Activated gamma-delta T cell treated with anti-CD3 and anti-CD28 coated beads, Interleukin-2, amount 50 U/mL, for 16 hours (primary cell): ENCODE measurements at places on chromosomes 12 and 14.

DNA sequence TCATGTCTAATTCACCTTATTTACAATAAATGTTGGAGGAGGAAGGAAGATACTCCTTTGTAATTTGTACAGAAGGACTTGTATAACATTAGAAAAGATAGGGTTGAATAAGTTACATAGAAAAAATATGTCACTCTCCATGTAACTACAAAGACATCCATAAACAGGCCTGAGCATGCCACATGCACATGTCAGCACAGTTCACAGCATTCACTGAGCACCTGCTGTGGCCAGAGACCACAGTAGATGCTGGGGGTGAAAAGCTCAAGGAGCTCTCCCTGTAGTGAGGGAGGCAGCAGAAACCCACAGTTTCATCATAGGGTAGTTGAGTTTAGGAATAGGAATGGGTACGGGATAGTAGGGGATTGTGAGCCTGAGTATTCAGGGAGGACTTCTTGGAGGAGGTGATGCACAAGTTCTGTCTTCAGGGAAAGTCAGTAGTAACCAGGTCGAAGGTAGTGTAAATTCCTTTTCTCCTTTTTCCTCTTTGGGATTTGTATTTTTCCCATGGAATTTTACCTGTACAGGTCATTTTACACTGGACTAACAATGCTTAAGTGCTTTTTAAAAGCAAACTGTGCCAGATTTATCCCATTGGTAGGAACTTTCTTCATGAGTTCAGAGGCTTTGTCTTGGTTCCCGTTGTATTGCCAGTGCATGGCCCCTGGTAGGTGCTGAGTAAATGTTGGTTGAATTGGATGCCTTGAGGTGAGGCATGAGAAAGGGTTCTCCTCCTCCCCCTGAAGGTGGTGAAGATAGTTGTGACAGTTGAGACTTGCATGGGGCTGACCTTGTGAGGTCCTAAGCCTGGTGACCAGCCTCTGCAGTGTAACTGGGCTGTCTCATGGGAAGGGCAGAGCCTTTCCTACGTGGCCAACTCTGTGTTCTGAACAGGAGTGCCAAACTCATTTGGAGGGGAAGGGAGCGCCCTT, 20.2 kb downstream of the PRKCH start:
- no peak for DNase-seq

GRCh38 chr12:117100251-117100650, 1.0 kb upstream of the TESC start:
- DNase-seq = no peak

DNA sequence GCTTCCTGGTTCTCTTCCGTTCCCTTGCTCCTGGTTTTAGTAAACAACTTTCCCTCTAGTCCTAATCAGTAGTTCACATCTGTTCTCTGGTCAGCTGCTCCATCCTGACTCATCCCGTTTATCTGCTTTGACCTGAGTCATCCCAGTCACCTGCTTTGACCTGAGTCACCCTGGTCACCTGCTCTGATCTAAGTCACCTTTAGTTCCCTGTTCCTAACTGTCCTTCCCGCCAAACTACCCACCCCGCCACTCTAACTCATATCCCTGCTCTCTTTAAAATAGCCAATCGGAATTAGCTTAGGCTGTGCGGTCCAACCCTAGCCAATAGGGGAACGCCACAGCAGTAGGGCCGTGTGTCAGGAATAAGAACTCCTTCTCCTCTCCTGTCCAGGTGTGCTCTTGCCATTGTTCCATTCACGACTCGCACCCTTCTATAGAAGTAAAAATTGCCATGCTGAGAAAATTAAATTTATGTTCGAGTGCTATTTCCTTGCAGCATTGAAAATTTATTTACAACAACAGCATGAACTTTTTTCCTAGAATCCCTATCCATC, 3.1 kb upstream of the ANKRD33 start:
- DNase-seq = no peak

- DNase-seq = peak; percentile 60
These were observed 49.0 kb downstream of the KCTD10 start for GRCh38 chr12:109428037-109428629.

DNA sequence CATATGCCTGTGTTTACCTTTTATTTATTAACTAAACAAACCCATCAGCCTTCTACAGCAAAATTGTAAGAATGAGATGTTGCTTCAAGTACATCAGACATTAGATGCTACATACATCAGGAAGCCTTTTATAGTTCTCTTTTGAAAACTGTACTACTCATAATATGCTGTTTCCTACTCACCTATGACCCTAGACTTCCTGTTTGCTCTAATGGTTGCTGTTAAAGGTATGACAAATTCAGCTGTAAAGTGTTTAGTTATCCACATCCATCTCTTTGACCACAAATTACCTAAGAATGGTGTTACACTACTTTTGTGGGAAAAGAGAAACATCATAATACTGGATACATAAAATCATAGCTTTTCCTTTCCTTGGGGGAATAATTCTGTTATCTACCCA, 220.0 kb downstream of the RAD51B start:
- DNase-seq = no peak

DNA sequence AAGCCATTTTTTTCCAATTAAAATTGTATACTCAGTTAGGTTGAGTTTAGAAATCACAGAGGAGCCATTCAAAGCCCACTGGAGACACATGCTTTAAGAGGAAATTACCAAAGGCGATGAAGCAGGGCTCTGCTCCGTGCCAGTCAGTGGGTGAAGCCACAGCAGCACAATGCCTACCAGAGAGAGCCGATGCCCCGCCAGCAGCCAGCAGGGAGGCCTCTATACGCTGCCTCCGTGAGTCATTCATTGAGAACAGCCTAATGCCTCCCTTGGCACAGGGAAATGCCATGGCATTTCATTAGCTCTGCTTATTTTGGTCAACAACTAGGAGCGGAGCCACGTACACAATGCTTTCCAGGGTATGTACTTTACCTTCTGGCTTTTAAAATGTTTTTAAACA, 197.8 kb upstream of the FRMD6 start:
- DNase-seq = no peak

DNA sequence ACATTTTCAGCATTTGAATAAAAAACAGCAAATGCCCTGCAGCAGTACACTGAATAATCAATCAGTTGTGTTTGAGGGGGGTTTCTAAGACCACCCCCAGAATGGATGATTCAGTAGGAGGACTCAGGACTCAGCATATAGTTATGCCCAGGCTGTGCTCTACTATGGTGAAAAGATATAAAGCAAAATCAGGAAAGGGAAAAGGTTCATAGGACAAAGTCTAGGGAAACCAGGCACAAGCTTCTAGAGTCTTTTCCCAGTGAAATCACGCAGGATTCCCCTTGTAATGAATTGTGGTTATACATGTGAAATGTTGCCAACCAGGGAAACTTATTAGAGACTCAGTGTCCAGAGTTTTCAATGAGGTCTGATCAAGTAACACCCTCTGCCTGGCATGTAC, 25.0 kb upstream of the SLC17A8 start:
- no peak for DNase-seq

DNA sequence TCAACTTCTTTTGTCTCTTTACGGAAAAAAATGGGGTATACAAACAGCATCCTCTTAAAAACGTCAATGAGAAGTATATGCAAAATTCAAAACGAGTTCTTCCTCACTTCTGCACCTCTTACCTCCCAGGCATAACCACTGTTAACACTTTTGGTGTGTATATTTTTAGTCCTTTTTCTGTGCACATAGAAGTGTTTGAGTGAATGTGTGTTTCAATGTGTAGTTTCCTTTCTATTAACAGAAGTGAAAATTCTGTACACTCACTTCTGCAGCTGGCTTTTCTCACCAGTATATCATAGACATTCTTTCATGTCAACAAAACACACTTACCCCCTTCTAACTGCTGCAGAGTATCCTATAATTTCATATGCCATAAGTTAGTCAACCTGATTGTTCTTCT, 5.4 kb downstream of the UBR7 start:
- DNase-seq = no peak

DNA sequence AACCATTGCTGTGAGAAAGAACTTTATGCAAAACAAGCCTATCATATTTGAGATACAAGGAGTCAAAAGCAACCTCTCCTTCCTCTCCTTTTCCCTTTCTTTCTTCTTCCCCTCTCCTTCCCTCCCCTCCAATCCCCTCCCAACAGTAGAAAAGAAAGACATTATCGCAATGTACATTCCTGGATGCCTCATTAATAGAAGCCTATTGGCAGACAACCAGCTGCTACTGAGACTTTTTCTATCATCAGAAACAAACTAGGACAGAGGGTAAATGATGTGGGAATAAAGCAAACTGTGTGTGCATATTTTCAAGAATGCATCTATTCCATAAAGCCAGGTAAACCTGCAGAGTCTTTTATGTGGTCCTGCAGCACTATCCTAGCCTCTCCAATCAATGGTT, 237.2 kb downstream of the ITPR2 start:
- DNase-seq = no peak

DNA sequence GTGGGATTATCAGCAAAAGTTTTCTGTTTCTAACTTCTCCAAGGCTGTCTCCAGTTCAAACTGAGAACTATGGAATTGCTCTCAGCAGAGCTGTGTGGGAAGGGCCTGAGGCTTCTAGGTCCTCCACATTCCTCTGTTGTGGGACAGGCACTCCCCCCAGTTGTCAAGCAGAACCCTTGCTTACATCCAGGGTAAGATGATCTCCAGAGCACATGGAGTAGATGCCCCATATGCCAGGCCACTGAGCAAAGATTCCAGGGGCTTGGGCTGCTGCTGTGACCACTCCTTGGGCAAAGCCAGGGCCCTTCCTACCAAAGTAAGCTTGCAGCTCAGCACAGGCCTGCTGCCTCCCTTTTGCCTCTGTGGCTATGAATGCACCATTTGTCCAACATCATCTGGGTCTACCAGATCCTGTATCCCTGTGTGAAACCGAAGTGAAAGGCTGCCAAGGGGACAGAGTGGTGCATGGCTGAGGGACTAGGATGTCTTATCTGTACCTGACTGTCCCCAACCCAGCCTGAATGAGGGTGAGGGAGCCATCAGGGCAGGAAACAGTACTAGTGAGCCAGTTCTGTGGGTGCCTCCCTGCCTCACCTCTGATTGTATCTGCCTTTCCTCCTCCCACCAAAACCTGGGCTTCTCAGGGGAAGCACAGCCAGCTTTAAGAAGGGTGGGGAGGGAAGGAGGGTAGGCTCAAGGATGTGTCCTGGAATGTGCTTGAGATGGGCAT, 13.1 kb upstream of the ESPL1 start:
- no peak for DNase-seq

GRCh38 chr14:34582117-34582680, 42.7 kb upstream of the EAPP start:
- no peak for DNase-seq

- no peak for DNase-seq
These were observed 717 bp downstream of the PPHLN1 start for GRCh38 chr12:42326541-42327226.

DNA sequence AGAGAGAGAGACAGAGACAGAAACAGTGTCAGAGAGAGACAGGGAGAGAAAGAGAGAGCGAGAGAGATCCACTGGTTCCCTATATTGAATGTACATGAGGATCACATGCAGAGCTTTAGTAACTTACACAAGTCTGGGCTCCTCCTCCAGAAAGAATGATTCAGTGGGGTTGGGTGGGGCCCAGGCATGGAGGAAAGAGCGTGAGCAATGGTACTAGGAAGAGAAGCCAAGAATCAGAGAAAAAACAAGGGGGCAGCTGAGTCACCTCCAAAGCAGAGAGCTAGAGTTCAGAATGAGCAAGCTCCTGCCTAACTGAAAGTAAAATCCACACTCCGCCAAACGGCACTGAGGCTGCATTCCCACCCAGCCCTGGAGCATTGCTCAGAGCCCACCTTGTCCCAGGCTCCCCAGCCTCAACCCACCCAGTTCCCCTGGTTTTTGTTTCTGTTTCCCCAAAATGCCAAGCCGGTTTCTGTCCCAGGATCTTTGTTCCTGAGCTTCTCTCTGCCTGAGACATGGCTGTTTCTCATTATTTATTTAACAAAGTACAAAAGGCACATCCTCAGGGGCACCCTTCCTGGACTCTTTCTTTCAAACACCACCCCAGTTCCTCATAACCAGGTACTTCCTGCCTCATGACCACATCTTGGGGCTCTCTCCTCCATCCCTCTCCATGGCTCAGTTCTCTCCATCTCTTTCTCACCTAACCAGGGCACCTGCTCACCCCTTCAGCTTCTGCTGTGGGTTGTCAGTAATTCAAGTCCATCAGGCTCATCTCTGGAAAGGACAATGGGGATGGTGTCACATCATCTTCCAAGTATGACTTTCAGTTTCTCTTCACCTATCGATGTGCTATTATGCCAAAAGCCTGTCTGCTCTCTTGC, 670.3 kb upstream of the TBX3 start:
- no peak for DNase-seq

DNA sequence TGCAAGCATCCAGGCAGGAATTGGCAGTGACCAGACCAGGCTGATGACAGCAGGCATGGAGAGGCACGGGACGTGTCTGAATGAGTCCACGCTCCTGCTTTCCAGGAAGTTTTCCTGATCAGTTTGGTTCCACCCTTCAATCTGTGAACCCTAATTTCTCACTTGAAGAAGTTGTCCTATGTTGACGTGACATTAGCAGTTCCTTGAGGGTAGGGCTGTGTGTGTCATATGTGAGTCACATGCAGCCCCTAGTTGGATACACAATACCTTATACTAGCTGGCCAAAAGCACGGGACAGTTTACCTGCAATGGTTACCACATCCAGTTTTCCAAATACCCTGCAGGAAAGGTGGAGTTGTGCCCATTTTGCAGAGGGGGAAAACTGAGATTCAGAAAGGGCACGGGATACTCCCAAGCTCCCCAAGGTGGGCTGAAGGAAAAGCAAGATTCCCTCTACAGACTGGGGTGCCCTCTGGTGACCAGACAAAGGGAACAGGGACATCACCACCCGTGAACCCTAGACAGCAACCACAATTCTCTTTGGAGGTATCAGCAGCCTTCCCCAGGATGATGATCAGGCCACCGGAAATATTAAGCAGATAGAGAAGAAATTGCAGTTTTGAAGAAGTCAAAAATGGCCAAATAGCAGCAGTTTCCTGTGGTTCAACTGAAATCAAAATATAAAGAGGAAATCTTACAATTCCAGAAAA, 194.5 kb downstream of the PHETA1 start:
- DNase-seq = no peak

DNA sequence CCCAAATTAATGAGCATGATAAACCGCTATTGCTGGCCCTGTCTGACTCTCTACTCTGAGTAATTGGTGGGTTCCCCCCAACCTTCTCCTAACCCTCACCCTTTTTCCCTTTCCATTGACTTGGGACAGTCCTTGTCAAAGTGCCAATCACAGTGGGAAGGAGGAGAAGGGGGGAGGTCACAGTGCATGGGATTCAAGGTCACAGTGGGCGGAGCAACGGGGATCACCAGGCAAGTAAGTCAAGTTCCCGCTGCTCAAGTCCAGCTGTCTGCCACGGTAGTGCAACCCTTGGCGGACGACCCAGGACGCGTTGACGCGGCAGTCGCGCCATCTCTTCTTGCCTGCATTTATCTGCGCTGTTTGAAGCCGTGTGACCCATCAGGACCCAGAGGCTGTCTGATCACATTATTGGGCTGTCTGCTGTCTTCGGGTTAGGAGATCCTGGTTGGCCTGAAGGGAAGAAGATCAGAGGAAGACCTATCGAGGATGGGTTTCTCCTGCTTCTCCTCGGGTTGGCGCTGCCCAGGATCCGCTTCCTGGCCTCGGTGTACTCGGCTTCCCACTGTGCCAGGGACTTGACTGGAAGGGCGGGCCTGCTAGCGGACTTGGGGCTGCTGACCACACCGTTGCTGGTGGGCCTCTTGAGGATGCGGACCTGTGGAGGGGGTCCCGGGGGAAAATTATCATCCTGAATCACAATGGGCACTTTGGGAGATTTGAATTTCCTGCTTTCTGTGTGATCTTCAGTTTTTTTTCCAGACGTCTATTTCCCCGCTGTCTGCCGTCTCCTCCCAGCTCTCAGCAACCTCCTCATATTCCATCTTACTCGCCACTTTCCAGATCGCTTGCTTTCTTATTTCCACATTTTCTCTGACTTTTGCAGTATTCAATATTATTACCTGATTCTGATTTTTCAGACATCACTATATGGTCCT, 3.1 kb upstream of the MDM2 start:
- DNase-seq = no peak

GRCh38 chr12:65960820-65961189, 136.5 kb downstream of the HMGA2 start:
- no peak for DNase-seq
